ENCODE measurements at places on chromosomes 6 and 20. TPM values are rescaled to one million over a fixed set of nuclear protein-coding genes. Genes with fewer than 3 reads are reported as not detected.

The ADRM1 gene
- 83.8 TPM for total RNA-seq

The CDH4 gene
- total RNA-seq, result 0.18 TPM

The EFCAB8 gene
- total RNA-seq, result 0.28 TPM

The POPDC3 gene
- total RNA-seq, result 8.2 TPM

The DEFB124 gene
- not detected for total RNA-seq

The OR2H2 gene
- total RNA-seq, result not detected

The AIF1 gene
- not detected for total RNA-seq

The RHAG gene
- total RNA-seq, result not detected

The HUS1B gene
- 0.83 TPM for total RNA-seq

The HDGFL1 gene
- total RNA-seq, result not detected

The SLA2 gene
- total RNA-seq, result not detected

The MBOAT1 gene
- 1.5 TPM for total RNA-seq

The RAMACL gene
- total RNA-seq, result 4.1 TPM

The ANGPT4 gene
- total RNA-seq, result not detected

The NMBR gene
- total RNA-seq, result not detected

The MTG2 gene
- total RNA-seq, result 18.0 TPM

The SMLR1 gene
- not detected for total RNA-seq

The EYA4 gene
- 16.6 TPM for total RNA-seq

The CST7 gene
- not detected for total RNA-seq

The PAK5 gene
- total RNA-seq, result not detected

The DEFB126 gene
- total RNA-seq, result not detected

The ECT2L gene
- not detected for total RNA-seq

The NRN1 gene
- not detected for total RNA-seq

The RSPO3 gene
- 17.4 TPM for total RNA-seq

The SDHAF4 gene
- total RNA-seq, result 6.4 TPM

All from smooth muscle cell of bladder (primary cell).